NCI-H1092 treated with DMSO at 0.1 percent for 48 hours (cell line): ENCODE measurements at places on chromosomes 1 and 21.

- peak; percentile 33 for DNase-seq
Measured at GRCh38 chr1:27600498-27601175, 3.3 kb downstream of the AHDC1 start.

- no peak for DNase-seq
Measured at GRCh38 chr1:4488018-4488417, 166.4 kb upstream of the AJAP1 start.

- DNase-seq: no peak
Measured at GRCh38 chr21:28793043-28793442, 199.6 kb downstream of the LTN1 start.

GRCh38 chr1:227887697-227888403, 59.9 kb downstream of the WNT9A start:
- peak; percentile 64 for DNase-seq

DNA sequence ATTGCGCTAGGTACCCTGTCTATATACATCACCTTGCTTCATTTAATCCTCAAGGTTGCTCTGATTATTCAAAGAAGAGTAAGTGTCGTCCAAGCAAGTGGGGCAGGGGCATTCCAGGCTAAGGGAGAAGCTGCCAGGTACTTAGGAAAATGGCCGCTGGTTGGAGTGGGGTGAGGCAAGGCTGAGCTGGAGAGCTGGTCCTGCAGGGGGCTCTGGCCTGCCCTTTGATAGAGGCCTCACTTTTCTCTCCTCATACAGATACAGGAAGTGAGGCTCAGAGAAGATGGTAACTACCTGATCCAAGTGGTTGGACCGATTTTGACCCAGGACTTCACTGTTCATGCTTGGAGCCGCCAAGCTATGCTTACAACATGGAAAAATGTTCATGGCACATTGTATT, 86.9 kb upstream of the ZBTB40 start:
- no peak for DNase-seq

DNA sequence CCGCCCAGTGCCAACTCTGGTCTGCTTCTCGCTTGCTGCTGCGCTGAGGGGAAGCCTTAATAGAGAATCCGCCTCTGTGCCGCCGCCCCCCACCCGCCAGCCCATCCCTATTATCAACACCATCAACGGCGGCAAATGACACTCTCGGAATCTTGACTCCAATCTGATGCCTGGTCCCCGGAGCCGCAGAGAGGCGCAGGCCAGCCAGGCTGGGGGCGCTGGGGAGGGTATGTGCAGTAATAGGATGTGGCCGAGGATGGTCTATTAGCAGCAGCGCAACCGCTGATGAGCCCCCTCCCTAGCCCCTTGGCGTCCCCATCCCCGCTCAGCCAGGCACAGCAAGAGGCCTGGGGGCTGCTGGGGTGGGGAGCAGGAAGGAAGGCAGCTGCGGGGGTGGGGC, 15.1 kb upstream of the DMBX1 start:
- no peak for DNase-seq

- DNase-seq: peak; percentile 98
Measured at GRCh38 chr1:27527223-27527889, 37.4 kb upstream of the WASF2 start.
